Activated naive CD4-positive, alpha-beta T cell treated with anti-CD3 and anti-CD28 coated beads, Interleukin-2, amount 50 U/mL, for 72 hours (primary cell): ENCODE measurements at places on chromosomes 7 and 10. TPM values are rescaled to one million over a fixed set of nuclear protein-coding genes. Genes with fewer than 3 reads are reported as not detected.

DNA sequence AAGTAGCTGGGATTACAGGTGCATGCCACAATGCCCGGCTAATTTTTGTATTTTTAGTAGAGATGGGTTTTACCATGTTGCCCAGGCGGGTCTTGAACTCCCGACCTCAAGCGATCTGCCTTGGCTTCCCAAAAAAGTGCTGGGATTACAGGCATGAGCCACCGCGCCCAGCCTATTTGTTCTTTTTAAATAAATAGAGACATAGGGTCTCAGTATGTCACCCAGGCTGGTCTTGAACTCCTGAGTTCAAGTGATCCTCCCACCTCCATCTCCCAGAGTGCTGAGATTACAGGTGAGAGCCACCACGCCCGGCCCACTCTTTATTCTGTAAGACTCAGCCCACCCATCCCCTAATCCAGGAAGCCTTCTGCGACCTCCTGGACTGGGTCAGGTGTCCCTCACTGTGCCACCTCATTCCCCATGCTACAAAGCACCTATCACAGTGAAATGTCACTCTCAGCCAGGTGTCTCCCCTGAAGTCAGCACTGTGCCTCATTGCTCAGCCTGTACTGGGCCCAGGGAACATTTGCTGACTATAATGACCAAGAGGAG is 2.8 kb downstream of the TMEM120A start:
- no peak for DNase-seq

TAF5 gene
- 21.8 TPM for total RNA-seq

ZNF239 gene
- 0.41 TPM for total RNA-seq

DNA sequence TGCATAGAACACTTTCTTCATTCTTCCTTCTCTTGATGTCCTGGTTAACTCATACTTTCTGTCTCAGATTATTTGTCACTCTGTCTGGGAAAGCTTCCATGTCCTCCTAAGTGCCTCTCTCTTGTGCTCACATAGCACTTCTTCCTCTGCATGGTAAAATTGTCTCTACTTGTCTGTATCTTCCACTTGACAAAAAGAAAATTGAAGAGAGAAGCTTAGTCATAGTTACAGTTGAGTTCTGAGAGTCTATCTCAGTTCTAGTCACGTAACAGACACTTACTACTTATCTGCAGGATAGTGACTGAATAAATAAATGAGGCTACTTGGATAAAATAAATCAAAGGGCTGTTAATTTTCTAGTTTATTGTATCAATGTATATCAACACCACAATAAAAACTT is 458.1 kb downstream of the HTR7 start:
- DNase-seq: no peak

DNA sequence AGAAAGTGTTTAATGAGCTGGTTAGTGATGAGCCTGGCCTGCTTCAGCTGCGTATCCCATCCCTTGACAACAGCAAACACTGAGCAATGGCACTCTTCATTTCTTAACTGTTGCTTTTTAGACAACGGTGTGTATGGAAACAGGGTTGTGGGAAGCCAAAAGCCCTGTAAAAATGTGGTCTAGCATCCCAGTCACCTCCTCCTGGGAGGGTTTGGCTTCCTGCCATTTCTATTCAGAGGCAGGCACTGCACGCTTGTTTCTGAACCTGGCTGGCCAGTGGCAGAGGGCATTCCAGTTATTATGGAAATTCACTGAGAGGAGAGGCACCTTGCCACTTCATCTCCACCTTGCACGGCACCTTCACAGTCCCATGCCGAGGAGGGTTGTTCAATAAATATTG is 123.0 kb upstream of the ADARB2 start:
- no peak for DNase-seq

DNA sequence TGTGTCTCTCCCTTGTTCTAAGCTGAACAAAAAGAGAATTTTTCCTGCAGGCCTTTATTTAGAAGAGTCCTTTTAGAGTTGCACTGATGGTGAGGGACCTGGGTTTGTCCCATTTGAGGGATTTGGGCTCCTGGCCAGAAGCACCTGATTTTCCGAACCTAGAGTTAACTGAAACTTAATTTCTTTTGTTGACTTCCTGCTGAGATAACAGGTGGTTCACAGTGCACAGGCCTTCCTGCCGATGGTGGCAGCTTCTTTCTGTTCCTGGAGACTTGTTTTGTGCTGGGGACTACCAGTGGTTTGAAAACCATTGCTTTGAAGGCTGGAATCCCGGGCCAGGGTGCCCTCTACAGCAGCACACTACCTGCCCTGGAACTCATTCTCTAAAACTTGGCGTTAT is 99.2 kb downstream of the SUGCT start:
- DNase-seq: no peak

DNA sequence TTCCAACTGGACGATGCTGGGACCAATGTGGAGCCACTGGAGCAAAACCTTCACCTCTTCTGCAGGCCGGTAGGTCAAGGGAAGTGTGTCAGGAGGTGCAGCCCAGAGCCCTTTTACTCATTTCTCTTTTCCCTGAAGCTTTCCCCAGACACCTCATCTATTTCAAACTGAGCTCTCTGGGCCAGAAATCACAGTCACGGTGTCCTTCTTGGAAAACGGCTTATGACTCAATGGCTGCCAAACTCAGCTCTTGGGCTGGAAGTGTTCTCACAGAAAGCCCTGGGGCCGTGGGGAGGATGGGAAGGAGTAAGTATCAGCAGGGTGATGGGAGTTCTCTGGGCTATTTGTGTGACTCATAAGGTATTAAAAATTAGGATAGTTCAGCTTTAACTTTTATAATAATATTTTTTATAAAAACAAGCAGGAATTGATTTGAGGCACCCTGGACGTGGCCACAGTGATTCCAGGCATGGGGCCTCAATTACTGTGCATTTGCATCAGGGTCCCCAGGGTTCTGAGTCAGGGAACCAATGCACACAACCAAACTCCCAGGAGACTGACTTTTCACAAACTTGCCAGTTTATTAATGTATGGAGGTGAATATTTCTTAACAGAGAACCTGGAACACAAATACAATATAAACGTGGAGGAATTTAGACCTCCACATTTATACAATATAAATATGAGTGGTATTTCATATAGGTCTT is 187.4 kb upstream of the TMEM72 start:
- DNase-seq: no peak

PCDH15 gene
- total RNA-seq: not detected

ZP3 gene
- total RNA-seq: 7.9 TPM

GRCh38 chr10:88032566-88032965 is 169.1 kb downstream of the PTEN start:
- no peak for DNase-seq

ADRB1 gene
- total RNA-seq: not detected

CDHR1 gene
- total RNA-seq: 0.64 TPM

- DNase-seq: no peak
Measured at GRCh38 chr7:30901856-30902255, 9.8 kb upstream of the AQP1 start.

- no peak for DNase-seq
Measured at GRCh38 chr7:32335107-32335506, 155.1 kb downstream of the LSM5 start.

DNA sequence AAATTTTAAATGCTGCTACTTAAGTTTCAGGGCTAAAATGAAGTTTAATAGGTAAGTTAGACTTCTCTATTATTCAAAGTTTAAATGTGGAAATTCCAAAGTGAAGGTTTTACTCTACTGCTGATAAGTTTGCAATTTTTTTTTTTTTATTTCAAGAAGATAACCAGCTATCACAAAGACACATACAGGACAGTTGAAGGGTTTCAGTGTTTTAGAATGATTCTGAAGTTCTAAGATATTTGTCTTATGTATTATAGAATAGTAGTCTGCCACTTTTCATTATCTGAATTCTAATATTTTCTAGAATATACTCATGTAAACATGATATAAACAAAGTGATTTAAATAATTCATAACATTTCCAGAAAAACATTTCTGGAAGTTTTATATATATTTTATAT is 7.0 kb upstream of the CD36 start:
- no peak for DNase-seq

- peak; percentile 34 for DNase-seq
Measured at GRCh38 chr7:158416283-158416933, 171.2 kb downstream of the PTPRN2 start.

GRCh38 chr10:132653721-132654120 is 116.1 kb downstream of the INPP5A start:
- DNase-seq: no peak

SORCS3 gene
- not detected for total RNA-seq

- no peak for DNase-seq
Measured at GRCh38 chr7:85627791-85628586, 441.1 kb upstream of the SEMA3D start.

DNA sequence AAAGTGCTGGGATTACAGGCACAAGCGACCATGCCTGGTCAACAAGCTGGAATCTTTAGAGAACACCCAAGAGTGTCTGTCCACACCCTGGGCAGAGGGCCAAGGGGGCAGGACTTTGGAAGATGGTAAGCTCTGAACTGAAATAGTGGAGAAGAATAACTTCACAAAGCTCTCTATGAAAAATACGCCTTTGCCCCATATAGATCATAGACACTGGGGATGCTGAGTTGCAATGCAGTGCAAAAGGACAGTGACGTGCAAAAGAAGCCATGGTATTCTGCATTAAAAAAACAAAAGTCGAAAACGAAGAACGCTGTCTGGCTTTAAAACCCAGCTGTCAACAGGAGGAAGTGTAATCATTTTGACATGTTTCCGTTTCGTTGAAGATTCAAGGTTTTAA is 353.6 kb downstream of the CALN1 start:
- no peak for DNase-seq

- no peak for DNase-seq
Measured at GRCh38 chr7:27419581-27420177, 177.1 kb downstream of the EVX1 start.

GIMAP6 gene
- total RNA-seq: 35.9 TPM

- DNase-seq: no peak
Measured at GRCh38 chr7:19916046-19916445, 142.6 kb upstream of the TMEM196 start.

- no peak for DNase-seq
Measured at GRCh38 chr10:77844177-77844576, 82.4 kb downstream of the DLG5 start.

DNA sequence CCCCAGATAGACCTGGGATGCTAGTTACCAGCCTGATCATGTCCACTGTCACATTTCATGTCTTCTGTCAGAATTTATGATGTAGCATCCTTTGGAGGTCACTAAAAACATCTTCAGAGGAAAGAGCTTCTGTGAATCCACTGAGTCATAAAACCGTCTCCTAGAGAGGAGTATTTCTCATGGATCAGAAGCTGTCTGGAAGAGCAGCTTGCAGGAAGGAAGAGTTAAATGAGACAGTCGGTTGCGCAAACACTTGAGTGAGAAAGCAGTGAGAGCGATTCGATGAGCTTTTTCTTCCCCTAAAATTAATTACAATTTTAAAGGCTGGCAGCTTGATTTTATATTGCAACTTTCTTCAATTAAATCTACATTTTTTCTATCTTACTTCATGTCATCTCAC is 47.2 kb upstream of the WDR11 start:
- no peak for DNase-seq

DNA sequence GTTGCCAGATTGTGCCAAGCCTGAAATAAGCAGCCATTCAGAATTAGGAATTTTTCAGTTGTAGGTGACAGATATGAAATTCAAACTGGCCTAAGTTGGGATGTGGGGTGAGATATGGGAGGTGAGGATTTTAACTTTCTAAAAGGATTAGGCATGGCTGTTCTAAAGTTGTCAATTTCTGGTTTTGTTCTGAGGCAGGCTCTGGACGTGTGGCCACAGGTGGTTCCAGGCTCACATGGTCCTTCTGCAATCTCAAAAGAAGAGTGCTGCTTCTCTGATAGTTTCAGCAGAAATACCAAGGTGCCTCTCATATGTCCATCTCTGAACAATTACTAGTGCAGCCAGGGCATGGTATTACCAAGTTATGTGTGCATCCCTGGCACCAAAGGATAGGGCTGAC is 21.4 kb downstream of the EFCAB10 start:
- no peak for DNase-seq

- no peak for DNase-seq
Measured at GRCh38 chr7:20299647-20300312, 30.9 kb upstream of the ITGB8 start.

AKR1C1 gene
- 0.93 TPM for total RNA-seq

DNA sequence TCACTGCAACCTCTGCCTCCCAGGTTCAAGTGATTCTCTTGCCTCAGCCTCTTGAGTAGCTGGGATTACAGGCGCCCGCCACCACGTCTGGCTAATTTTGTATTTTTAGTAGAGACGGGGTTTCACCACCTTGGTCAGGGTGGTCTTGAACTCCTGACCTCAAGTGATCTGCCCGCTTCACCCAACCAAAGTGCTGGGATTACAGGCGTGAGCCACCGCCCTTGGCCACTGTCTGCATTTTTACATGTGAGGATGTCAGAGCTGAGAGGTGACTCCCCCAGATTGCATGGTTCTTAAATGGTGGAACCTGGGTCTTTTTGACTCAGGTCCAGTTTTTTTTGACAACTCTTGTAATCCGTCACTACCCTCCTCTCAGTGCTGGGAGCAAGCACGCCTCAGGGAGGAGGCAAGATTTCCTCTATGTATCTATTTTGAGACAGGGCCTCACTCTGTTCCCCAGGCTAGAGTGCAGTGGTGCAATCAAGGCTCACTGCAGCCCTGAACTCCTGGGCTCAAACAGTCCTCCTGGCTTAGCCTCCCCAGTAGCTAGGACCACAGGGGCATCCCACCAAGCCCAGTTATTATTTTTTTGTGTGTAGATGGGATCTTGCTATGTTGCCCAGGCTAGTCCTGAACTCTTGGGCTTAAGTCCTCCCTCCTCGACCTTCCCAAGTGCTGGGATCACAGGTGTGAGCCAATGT is 1.2 kb upstream of the SRRT start:
- no peak for DNase-seq

DNA sequence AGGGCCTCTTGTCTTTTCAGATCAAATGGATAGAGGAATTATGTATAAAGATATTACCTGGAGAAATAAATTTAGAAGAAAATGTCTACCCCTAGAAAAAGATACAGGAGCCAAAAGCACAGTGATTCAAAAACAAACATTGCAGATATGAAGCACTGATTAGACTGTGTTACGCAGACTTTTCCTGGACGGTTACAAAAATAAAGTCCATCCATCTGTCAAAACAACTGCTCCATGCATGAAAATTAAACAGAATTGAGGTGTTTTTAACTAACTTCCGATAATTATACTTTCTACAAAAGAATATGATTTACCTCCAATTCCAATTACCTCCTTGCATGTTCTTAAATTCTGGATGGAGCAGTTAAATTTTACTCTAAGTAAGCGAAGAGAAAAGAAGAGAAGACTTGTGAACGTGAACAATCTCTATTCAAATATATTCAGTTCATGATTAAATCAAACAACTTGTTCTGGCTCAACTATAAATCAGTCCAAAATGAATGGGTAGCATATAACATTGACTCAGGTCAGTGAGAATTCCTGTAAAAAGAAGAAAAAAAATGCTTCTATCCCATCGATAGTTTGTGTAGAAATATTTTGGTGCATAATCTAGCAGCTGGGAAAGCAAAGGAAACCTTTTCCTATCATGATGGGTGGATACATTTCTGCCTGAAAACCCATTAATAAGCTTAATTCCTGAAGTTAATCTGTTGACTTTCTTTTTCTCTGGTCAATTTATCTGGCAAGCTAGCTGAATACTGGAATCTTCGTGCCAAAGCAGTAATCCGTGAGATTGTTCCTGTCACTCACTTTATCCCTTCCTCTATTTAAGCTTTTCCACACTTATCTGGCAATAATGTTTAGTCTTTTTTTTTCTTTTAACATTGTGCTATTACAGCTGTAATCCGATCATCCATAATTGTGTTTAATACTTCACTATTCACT is 80.4 kb downstream of the SEMA3A start:
- no peak for DNase-seq
